ENCODE measurements at places on chromosomes 13 and 19.

- DNase-seq = peak; percentile 42
These were observed 12.4 kb upstream of the SULT2B1 start for GRCh38 chr19:48539503-48540096.

DNA sequence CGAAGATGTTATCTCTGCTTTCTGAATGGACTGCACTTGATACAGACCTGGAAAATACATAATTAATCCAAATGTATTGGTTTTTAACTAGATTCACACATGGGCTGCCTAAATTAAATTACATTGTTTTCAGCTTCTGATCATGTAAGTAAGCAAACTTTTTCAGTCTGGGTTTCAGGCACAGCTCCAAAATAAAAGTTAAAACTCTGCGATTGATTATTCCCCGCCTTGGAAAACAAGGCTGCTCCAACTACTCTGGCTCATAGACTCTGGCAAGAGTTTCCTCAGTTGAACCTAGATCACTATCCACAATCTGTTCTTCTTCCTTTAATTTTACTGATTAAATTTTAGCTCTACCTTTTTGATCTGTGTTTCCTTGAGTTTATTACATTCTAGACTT lies 526.0 kb upstream of the SPRY2 start:
- no peak for DNase-seq

- DNase-seq = peak; percentile 58
These were observed 742 bp downstream of the NALCN start for GRCh38 chr13:101415358-101416174.

- no peak for DNase-seq
These were observed 3.1 kb upstream of the SPIB start for GRCh38 chr19:50415661-50416033.

GRCh38 chr19:28508666-28509065 lies 704.3 kb downstream of the UQCRFS1 start:
- no peak for DNase-seq

DNA sequence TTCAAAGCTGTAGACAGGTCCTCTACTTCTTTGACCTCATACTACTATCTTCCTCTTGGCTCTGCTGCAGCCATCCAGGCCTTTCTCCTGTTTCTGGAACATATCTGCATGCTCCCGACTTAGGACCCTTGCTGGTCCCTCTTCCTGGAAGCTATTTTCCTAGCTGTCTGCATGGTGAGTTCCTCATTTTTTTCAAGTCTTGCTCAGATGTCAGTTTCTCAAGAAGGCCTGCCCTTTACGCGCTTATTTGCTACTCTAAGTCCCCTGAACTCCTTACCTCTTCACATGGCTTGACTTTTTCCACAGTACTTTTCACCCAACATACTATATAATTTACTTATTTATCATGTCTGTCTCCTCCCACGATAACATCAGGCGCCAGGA lies 31.4 kb downstream of the DNAJC3 start:
- DNase-seq = no peak

DNA sequence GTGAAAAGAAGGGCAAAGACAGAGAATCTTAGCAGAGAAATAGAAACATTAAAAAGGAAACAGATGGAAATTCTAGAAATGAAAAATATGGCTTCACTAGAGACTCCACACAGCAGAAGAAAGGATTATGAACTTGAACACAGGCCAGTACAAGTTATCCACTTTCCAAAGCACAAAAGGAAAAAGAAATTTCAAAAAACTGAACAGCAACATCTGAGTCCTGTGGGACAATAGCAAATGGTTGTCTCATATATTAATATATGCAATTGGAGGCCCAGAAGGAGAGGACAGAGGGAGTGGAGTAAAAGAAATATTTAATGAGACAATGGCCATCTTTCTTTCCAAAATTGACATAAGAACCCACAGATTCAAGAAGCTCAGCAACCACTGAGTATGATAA lies 141.7 kb upstream of the GJB6 start:
- DNase-seq = no peak

DNA sequence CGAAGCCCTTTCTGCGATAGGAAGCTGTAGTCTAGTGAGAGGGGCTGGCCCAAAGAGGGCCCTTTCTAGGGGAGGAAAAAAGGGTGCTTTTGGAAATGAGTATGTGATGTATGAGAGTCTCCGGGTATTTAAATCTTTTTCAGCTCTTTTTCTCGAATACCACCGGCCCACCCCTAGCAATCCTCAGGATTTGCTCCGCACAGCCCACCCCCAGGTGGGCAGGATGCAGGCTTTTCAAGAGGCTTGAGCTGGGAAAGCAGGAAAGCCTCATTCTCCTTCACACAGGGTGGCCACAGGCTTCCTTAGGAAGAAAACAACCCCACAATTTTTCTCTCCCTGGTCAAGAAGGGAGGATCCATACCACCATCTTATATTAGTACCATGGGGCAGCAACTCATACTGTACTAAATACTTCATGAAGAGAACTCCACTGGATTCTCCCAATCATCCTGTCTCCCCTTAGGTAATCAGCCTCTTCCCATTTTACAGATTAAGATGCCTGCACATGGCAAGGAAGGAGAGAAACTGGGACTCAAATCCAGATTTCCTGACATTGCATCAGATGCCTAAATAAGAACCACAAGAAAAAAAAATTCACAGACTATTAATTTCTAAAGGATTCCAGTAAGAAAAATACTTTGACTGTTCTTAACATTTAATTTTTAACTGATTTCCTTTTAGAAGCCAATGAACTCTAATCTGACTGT lies 84.4 kb downstream of the STK24 start:
- no peak for DNase-seq

DNA sequence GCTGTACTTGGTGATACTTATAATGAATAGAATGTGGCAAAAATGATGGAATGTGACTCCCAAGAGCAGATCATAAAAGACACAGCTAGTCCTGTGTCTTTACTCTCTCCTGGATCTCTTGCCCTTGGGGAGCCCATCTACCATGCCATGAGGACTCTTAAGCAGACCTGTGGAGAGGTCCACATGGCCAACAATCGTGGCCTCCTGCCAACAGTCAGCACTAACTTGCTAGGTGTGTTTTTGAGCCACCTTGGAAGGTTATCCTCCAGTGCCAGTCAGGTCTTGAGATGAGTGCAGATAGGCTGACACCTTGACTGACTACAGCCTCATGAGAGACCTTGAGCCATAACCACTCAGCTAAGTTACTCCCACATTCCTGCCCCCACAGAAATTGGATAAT lies 22.3 kb upstream of the GPR183 start:
- DNase-seq = no peak

DNA sequence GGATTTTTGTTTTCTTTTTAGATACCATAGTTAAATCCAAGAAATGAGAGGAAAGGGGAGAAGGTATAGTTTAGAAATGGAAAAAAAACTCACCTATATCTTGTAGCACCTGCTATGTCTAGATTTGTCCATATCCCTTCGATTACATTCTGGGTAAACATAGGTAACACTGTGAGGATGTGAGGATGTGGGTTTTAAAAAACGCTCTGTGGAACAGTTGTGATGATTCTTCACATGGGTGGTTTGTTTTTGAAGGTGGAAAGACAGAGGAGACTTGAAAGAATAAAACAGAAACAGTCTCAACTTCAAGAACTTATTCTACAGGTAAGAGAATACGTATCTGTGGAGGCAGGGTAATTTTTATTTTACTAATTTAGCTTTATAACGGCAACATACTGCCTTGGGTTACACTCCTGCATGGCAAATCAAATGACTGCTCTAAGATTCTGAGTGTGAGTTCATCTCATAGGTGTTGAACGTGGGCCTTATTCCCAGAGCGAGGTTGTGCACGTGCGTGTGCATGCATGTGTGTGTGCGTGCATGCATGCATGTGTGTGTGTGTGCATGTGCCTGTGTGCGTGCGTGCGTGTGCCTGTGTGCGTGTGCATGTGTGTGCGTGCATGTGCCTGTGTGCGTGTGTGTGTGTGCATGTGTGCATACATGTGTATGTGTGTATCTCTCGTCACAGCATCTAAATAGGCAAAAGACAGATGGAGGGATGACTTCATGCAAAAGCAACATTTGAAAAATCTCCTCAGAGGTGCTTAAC lies 23.5 kb downstream of the ATP4B start:
- no peak for DNase-seq

GRCh38 chr13:111874981-111875380 lies 192.0 kb upstream of the SOX1 start:
- DNase-seq = no peak

DNA sequence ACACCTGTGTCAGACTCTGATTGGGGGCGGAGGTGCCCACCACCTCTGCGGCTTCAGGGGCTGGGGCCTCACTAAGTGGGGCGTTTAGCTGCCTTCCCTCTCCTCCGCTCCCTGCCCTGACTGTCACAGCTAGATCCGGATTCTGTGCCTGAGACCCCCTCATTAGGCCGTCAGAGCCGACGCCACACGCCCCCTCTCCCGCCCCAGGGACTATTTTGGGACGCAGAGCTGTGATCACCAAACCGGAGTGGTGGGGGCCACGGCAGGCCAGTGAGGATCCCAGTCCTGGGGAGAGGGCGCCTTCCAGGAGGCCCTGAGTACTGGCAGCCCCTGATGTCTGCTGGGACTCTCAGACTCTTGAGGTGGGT lies 762 bp downstream of the KANK3 start:
- DNase-seq = no peak
